ENCODE measurements at places on chromosomes 1 and 21.

- no peak for DNase-seq
These were observed 7.3 kb upstream of the C1orf210 start for GRCh38 chr1:43292679-43293078.

DNA sequence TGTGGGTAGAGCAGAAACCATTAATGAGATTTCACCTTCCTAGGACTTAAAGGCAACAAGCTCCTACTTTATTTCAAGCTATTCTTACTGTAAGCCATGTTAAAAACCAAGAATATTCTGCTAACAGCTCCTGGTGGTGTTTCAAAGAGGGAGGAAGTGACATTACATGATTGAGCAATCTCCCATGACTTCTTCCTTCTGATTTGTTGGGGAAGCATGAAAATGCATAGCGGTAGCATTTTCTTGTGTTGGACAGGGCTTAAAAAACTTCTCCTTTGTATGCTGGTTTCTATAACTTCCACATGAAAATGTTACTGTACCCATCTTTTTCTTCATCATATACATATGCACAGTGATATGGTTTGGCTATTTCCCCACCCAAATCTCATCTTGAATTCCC lies 297.0 kb upstream of the SNX7 start:
- DNase-seq, result no peak

- DNase-seq, result peak; percentile 26
These were observed 195.0 kb downstream of the GIPC2 start for GRCh38 chr1:78240755-78241154.

GRCh38 chr1:1068517-1069055 lies 5.5 kb downstream of the RNF223 start:
- no peak for DNase-seq

- no peak for DNase-seq
These were observed 19.2 kb upstream of the IFI44L start for GRCh38 chr1:78601068-78601467.

- peak; percentile 95 for DNase-seq
These were observed 99.2 kb downstream of the CTH start for GRCh38 chr1:70509996-70510876.
